Right hindlimb (tissue), 1 donor: ENCODE measurements at places on chromosomes 6 and 20.

DNA sequence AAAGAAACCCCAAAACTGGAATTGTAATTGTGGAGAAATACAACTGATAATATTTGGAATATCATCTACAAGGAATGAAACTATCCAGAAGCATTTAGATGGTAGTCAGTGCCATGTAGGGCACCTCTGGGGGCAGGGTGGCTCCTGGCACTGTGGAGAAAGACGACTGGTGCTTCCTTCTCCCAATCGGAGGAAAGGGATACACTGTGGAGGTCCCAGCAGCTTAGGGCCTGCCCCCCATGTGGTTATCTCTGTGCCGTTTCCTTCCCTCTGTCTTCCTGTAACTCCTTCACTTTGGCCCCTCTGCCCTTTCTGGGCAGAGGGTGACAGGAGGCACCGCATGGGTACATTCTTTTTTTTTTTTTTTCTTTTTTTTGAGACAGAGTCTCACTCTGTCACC, 178.4 kb downstream of the MTHFD1L start:
- no peak for DNase-seq

- DNase-seq = no peak
These were observed 177.2 kb upstream of the COL21A1 start for GRCh38 chr6:56424542-56425083.

DNA sequence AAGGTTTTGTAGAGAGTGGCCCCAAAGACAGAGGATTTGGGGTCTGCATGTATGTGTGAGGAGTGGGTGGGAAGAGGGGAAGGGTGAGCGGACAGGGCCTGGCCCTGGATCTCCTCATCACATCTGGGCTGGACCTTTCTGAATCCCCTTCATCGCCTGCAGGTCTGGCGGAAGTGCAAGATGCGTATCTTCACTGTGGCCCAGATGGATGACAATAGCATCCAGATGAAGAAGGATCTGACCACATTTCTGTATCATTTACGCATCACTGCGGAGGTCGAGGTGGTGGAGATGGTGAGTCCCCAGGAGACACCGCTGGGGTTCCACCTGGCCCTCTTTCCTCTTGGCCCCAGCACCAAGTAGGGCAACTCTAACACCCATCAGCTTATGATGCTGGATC, 24.4 kb downstream of the SLC12A5 start:
- no peak for DNase-seq

GRCh38 chr20:51087266-51087665, 64.4 kb upstream of the KCNG1 start:
- DNase-seq = no peak

DNA sequence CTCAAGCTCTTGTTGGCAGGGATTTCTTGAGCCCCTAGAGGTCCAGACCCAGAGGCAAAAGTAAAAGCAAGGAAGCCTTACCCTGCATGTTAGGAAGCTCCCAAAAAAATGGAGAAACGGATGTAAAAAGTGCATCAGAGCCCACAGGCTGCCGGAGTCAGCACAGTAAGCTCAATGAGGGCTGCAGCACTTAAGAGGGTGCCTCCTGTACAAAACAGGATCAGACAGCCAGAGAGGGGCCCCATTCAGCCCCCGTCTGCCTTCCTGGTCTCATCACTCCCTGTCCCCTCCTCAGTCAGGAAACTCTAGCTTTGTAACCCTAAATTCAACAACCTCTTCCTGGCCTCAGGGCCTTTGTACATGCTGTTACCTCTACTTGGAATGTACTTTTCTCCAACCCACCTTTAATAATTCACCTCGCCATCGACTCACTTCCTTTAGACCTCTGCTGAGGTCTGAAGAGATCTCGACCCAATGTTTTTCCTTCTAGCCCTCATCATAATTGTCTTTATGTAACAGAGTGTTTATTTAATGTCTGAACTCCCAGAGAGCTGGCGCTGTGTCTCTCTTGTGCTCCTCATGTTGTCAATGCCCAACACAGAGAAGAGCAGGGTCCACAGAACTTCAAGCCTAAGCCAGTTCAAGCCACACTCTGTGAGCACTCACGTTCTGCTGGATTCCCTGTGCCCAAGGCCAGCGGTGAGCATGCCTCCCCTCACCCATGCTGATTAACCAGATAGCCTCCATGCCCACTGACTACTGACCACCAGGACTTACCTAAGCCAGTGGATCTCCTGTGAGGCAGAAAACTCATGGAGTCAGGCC, 2.8 kb upstream of the PLCG1 start:
- DNase-seq = no peak
